ENCODE measurements at places on chromosomes 4 and X.

DNA sequence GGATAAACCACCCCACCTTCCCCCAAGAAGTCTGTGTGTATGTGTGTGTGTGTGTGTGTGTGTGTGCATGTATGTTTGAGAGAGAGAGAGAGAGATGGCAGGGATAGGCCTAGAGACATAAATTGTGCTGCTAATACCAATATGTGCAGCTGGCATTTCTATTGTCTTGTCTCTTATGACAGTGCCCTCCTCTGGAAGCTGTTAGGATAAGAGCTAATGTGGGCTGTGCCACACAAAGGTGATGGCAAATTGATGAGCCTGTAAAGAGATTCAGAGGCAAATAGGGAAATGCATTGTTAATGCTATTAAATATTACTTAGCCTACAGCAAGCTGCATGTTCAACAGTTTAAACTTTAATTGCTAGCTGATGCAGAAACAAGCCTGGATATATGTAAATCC, 332.0 kb downstream of the NKX6-1 start:
- no peak for DNase-seq

DNA sequence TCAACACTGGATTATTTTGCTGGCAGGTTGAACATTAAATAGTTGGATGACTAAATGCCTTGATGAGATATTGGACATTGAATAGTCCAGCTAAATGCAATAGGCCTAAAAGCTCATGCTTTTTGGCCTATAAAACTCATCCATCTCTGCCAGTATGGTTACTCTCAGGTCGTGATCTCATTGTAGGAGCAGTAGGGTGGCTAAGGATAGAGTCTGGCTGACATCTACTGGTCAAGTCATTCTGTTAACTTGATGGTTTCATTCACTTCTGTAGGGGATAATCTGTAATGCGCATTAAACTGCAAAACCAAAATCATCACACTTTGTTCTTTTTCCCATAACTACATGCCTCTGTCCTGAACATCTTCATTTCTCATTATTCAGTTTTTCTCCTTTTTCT, 227.0 kb downstream of the DKK2 start:
- no peak for DNase-seq

- DNase-seq = no peak
These were observed 133.8 kb upstream of the TACR3 start for GRCh38 chr4:103853627-103854026.

DNA sequence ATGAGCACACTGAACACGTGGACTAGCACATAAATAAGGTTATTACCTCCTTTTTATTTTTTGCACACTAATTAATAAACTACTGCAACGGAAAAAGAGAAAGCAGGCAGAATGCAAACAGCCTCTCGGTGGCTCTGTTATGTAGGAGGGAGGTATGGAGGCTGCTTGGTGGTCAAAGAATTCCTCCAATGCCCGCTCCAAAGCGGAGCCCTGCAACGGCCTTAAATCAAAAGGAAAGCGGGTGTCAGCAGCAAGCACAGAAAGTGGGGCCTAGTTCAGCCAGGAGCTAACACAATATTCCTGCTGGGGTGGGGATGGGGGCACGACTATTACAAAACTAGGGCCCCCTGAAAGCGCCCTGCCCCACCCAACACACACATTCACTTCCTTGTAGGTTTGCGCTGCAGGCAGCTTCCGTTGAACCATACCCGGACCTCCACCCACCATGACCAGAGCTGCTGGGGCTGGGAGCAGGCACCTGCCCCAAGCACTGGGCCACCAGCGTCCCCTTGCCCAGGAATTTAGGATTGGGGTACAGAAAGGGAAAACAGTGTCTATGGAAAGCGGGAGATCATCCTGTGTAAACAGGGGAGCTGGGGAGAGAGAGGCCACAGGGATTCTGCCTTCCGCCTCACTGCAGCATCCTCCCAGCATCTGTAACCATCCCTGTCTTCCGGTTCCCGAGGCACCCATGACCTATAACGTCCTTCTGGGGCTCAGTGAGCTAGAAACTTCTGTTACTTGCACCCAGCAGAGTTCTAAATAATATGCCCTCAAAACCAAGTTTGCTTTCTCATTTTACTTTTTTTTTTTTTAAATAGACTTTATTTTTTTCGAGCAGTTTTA, 57.1 kb upstream of the DDX3X start:
- DNase-seq = no peak

DNA sequence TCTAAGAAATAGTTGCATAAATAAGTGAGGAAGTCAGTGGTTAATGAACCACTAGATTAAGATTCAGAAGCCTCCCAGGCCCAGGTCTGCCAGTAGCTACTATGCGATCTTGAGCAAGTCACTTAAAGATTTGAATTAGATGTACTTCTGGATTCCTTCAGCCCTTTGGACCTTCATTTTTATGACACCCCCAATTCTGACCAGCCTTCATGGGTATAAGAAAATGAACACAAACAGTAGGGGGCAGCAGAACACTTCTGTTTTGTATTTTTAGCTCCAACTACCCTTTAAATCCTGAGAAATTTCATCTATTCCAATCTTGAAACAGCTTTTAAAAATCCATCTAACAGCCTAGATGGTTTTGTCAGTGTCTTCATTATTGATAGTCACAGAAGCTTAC, 19.0 kb downstream of the TMEM47 start:
- no peak for DNase-seq

- DNase-seq = no peak
These were observed 9.0 kb downstream of the USO1 start for GRCh38 chr4:75733369-75733768.

GRCh38 chrX:9320940-9321339, 143.9 kb upstream of the TBL1X start:
- DNase-seq = no peak

DNA sequence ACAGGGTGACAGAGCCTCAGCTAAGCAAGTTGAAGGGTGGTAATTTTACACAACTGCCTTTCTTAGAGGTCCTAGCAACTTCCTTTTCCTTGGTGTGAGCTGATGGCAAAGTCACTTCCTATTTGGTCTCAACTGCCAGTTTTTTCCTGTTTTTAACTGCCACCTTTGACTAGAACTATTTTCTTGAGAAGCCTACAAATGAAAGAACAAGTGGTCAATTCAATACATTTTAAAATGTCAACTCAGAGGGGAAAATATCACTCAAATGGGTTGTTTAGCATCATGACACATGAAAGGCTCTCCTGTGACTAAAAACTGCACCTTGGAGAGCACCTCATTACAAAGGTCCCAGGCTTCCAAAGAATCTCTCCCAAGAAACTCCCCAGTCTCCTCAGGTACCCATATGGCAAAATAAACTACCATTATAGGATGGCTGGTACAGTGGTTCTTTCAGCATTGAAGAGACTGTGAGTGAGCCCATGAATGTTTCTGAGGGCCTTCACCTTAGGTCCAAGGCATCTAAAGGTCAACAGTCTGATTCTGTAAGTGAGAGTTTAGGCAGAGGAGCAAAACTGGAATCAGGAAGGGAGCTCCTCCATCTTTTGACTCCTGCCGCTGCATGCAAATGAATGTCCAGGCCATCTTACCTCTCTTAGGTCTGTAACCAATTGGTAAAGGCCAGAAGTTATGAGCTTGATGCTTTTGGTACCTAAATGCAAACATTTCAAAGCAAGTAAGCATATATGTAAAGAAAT, 5.5 kb upstream of the STK26 start:
- DNase-seq = no peak

- DNase-seq = no peak
These were observed 114.0 kb downstream of the EFNB1 start for GRCh38 chrX:68942840-68943239.

- no peak for DNase-seq
These were observed 1673.6 kb downstream of the PCDH7 start for GRCh38 chr4:32393806-32394205.

GRCh38 chr4:15003891-15004738, 1.8 kb downstream of the CPEB2 start:
- DNase-seq = peak; percentile 59

- no peak for DNase-seq
These were observed 260.2 kb upstream of the CPEB2 start for GRCh38 chr4:14742054-14742453.

GRCh38 chr4:101417046-101417445, 69.7 kb upstream of the PPP3CA start:
- DNase-seq = no peak

DNA sequence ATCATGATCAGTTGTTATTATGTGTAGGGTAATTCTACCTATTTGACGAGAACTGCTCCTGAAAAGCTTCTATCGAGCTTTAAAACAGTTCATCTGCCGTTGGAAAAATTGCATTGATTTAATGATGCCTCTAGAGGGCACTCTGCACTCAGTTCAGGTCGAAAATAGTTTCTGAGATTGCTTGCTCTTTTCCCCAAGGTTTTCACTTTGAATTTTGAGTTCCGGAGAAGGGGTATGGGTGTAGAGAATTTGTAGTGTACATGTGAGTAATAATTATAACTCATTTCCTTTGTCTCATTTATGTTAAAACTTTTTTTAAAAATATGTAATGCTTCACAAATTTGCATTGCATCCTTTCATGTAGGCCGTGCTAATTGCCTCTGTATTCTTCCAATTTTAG, 28.4 kb upstream of the TNIP3 start:
- DNase-seq = no peak

DNA sequence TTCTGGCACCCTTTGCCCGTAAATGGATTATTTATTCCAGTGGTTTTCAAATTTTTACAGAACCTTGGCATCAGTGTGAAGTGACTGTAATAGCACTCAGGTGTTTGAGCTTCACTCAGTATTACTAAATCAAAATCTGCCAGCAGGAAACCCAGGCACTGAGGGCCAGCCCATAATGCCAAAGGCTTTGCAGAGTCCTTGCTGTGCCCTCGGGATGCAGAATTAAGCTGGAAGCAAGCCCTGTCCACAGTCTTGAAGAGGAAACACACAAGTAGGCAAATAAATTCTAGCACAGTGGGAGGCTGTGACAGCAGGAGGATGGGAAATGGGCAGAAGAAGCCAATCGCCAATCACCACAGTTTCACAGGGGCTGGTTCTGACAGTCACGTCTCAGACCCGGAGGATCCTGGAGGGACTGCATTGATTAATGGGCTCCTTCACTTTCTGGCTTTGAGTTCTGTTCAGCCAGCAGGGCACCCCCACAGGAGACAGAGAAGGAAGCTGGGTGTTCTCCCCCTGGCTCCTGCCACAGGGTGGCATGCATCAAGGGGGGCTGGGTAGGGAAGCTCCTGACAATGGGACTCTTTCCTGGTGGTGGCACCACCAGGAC, 138.8 kb downstream of the MTNR1A start:
- DNase-seq = no peak

- peak; percentile 58 for DNase-seq
These were observed 808 bp downstream of the PRDM5 start for GRCh38 chr4:120921456-120922380.

GRCh38 chr4:576245-576821, at the start of gene TMEM271:
Gene TMEM271, minus strand, starts transcription at chr4:576295. Its CDS starts 233 bp downstream, at chr4:576062.
- no peak for DNase-seq

DNA sequence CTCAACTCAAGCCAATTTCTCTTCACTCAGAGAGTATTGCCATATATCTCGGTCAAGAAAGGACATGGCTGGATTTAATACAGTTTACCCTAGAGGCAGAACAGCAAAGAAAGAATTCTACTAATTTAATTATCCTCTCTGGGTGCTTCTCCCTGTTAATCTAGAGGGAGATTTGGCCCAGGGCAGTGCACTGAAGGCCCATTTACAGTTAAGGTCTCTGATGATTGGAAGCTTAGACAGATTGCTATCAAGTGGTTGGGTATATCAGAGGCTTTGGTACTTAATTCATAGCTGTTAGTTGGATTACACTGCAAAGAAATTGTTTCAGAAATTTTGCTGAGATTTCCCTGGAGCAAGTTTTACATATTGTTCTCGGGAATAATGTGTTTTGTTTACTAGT, 4.6 kb upstream of the CNKSR2 start:
- DNase-seq = no peak

DNA sequence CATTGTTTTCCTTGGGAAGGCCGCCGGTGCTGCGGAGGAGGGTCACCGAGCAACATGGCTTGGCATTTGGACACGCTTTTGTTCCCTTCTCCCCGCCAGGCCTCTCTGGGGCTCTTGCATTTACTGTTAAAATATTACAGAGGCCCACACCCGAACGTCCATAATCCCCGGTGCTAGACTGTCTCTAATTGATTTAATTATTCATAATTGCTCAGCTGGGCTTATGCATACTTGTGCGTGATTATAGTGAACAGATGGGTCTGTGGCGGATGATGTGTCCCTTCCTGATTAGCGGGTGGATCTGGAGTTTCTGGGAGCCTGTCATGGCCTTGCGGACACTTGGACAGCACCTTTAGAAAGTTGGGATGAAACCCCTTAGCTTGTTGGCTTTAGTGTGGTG, 100.2 kb upstream of the MSX1 start:
- DNase-seq = no peak

GRCh38 chrX:150365990-150366911, 3.1 kb downstream of the MAMLD1 start:
- DNase-seq = no peak

GRCh38 chrX:118751950-118752783, 24.8 kb downstream of the IL13RA1 start:
- no peak for DNase-seq

DNA sequence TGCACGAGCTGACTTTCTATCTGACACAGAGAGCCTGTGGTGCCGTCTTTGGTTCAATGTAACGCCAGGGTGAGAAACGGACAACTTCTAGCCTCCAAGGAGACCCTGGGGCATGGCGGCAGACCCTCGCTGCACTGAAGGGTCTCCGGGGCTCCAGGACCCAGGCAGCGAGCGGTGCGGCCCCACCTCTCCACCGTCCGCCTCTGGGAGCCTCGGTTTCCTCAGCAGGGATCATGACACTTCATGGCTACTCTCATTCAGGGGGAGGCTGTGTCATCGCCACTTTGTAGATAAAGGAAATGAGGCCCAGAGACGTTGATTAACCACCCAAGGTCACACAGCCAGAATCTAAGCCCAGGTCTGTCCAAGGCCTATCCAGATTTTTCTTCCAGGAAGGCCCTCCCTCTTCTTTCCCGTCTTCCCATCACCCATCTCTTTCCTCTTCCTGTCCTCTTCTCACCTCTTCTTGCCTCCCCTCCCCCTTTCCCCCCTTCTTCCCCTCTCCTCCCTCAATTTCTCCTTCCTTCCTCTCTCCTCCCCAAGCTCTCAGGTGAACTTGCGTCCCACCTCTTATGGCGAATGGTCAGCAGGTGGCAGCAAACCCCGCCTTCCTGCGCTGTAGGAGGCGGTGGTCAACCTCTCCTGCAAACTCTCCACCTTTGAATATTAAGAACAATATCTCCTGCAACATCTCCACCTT, 69.3 kb upstream of the HMX1 start:
- DNase-seq = no peak

GRCh38 chr4:1628892-1629698, 55.0 kb downstream of the FAM53A start:
- peak; percentile 68 for DNase-seq

GRCh38 chr4:823761-824460, 2.0 kb downstream of the CPLX1 start:
- no peak for DNase-seq

GRCh38 chr4:182288534-182288933, 45.3 kb downstream of the TENM3 start:
- no peak for DNase-seq

DNA sequence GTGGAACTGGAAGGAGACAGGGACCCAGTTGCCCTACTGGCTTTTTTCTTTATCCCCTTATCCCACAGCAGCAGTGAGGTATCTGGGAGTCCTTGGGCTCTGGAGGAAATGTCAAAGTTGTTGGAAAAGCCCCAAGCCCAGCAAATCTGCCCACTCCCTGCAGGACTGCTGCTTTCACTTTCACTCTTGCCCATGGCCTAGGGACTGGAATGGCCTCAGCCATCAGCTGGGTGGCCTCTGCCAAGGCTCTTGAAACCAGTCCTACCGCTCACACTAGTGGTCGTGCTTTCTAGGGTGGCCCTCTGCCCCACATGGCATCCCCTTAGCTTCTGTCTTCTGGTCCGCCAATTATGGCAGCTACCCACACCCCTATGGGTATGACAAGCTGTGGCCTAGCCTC, 9.7 kb upstream of the RHOXF1 start:
- no peak for DNase-seq

GRCh38 chr4:118410138-118410537, 57.3 kb upstream of the PRSS12 start:
- DNase-seq = no peak

Data from activated CD8-positive, alpha-beta memory T cell treated with anti-CD3 and anti-CD28 coated beads, Interleukin-2, amount 50 U/mL, for 4 hours (primary cell).